ENCODE measurements at places on chromosomes 7 and 10. TPM values are rescaled to one million over a fixed set of nuclear protein-coding genes. Genes with fewer than 3 reads are reported as not detected.

Gene SFRP5
- total RNA-seq = 1.4 TPM

Gene CACNB2
- total RNA-seq = 11.0 TPM

Gene PRPS1L1
- total RNA-seq = not detected

Gene RBM48
- 19.2 TPM for total RNA-seq

Gene HMX2
- total RNA-seq = not detected

Gene ZNF736
- 11.3 TPM for total RNA-seq

Gene ZMIZ1
- total RNA-seq = 6.6 TPM

Gene UCMA
- not detected for total RNA-seq

Gene PDLIM1
- 22.2 TPM for total RNA-seq

Gene TBATA
- not detected for total RNA-seq

Gene RSPH10B
- total RNA-seq = 0.72 TPM

Gene IQUB
- total RNA-seq = 1.9 TPM

Gene NUTM2E
- total RNA-seq = 0.11 TPM

Gene CRYGN
- not detected for total RNA-seq

Gene LRIT1
- total RNA-seq = not detected

Measured in adrenal gland (tissue), 19 donors.